Glomerular endothelial cell (primary cell): ENCODE measurements at places on chromosomes 6 and 20. TPM values are rescaled to one million over a fixed set of nuclear protein-coding genes. Genes with fewer than 3 reads are reported as not detected.

Gene CRISP2
- not detected in 2 replicates for total RNA-seq

Gene RTEL1
- 9.2 and 20.1 TPM in 2 replicates for total RNA-seq

Gene SCUBE3
- 0.73 and 2.3 TPM in 2 replicates for total RNA-seq

Gene SERINC3
- 79.2 and 81.6 TPM in 2 replicates for total RNA-seq

Gene LPA
- total RNA-seq: not detected in 2 replicates

Gene POM121L2
- not detected in 2 replicates for total RNA-seq

Gene HUS1B
- total RNA-seq: 0.99 TPM in 1 of 2 replicates, not detected in the other

Gene MCHR2
- not detected in 2 replicates for total RNA-seq

Gene HLA-DRB5
- 0.70 TPM in 1 of 2 replicates, not detected in the other for total RNA-seq

Gene SLCO4A1
- 7.3 and 7.9 TPM in 2 replicates for total RNA-seq

Gene TRIM10
- not detected in 2 replicates for total RNA-seq

Gene MUC21
- total RNA-seq: not detected in 2 replicates

Gene SLC13A3
- total RNA-seq: 0.10 and 0.47 TPM in 2 replicates

Gene GSTA3
- not detected in 2 replicates for total RNA-seq

Gene PNRC1
- total RNA-seq: 108 and 120 TPM in 2 replicates

Gene CPXM1
- total RNA-seq: 4.3 and 12.5 TPM in 2 replicates

Gene BTN2A1
- total RNA-seq: 12.2 and 21.6 TPM in 2 replicates

Gene PTPRK
- 53.3 and 72.5 TPM in 2 replicates for total RNA-seq

Gene SPATA25
- 0.29 TPM in 1 of 2 replicates, not detected in the other for total RNA-seq

Gene AHI1
- 7.3 and 9.5 TPM in 2 replicates for total RNA-seq

Gene CRYBG1
- 34.0 and 47.8 TPM in 2 replicates for total RNA-seq

Gene CHRNA4
- not detected in 2 replicates for total RNA-seq

Gene KCNQ5
- 1.1 and 1.6 TPM in 2 replicates for total RNA-seq

Gene KATNA1
- 16.1 and 18.8 TPM in 2 replicates for total RNA-seq

Gene BAK1
- 24.0 and 33.1 TPM in 2 replicates for total RNA-seq

Gene LHFPL5
- not detected in 2 replicates for total RNA-seq

Gene PRND
- 3.7 and 67.7 TPM in 2 replicates for total RNA-seq

Gene TNXB
- 1.5 and 1.7 TPM in 2 replicates for total RNA-seq

Gene MROH8
- total RNA-seq: 3.2 and 3.5 TPM in 2 replicates

Gene SNTA1
- total RNA-seq: 10.4 and 12.4 TPM in 2 replicates

Gene EPB41L1
- 26.0 and 33.9 TPM in 2 replicates for total RNA-seq

Gene MEA1
- 50.8 and 53.2 TPM in 2 replicates for total RNA-seq

Gene MRPL14
- 66.2 and 78.2 TPM in 2 replicates for total RNA-seq

Gene TCP1
- total RNA-seq: 183 and 204 TPM in 2 replicates

Gene OOEP
- not detected in 2 replicates for total RNA-seq
